ENCODE measurements at places on chromosomes 4 and X. TPM values are rescaled to one million over a fixed set of nuclear protein-coding genes. Genes with fewer than 3 reads are reported as not detected.

- H3K36me3 ChIP-seq = no peaks in the 10 kb centered on the region
- no peaks in the 10 kb centered on the region for H3K4me1 ChIP-seq
- no peak overlapping the region for H3K4me3 ChIP-seq
- peaks cover 39% of the 10 kb centered on the region for H3K27me3 ChIP-seq
Observed at GRCh38 chr4:4358093-4358854, 28.6 kb upstream of the NSG1 start.

The GSX2 gene
- polyA plus RNA-seq = not detected

The GYG2 gene
- polyA plus RNA-seq = not detected

The BDH2 gene
- 21.2 TPM for polyA plus RNA-seq

The SLC10A6 gene
- not detected for polyA plus RNA-seq

The KLKB1 gene
- polyA plus RNA-seq = not detected

The FGD1 gene
- 0.50 TPM for polyA plus RNA-seq

- H3K4me1 ChIP-seq = no peaks in the 10 kb centered on the region
- no peak for DNase-seq
- H3K27me3 ChIP-seq = no peaks in the 10 kb centered on the region
- no peak overlapping the region for H3K27ac ChIP-seq
Observed at GRCh38 chr4:12207396-12207795, 778.7 kb upstream of the HS3ST1 start.

DNA sequence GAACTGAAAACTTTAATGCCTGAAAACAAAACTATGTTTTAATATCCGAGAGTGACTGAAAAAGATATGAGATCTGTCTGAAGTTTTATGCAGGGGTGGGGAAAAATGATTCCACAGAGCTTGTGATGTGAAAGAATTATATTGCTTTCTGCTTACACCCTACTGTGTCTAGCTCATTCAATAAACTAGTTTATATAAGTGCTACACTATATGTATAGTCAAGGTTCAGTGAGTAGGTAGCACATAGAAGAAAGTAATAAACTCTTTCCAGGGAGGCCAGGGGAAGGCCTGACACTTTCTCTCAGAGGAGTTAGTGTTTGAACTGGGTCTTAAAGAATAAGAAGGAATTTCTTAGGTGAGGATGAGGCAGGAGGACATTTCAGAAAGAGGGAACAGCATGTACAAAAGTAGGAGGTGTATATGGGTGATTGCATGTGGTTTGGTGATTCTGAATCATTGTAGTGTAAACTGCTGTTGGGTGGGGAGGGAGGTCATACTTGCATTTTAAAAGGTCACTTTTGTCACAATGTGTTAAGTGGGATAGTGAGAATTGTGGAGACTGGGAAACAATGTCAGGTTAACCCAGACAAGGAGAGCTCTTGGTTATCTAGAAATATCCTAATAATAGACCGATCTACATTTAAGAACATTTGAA is 25.1 kb upstream of the TEX13D start:
- DNase-seq = no peak
- no peak overlapping the region for H3K4me3 ChIP-seq
- peaks cover 7% of the 10 kb centered on the region for H3K36me3 ChIP-seq

DNA sequence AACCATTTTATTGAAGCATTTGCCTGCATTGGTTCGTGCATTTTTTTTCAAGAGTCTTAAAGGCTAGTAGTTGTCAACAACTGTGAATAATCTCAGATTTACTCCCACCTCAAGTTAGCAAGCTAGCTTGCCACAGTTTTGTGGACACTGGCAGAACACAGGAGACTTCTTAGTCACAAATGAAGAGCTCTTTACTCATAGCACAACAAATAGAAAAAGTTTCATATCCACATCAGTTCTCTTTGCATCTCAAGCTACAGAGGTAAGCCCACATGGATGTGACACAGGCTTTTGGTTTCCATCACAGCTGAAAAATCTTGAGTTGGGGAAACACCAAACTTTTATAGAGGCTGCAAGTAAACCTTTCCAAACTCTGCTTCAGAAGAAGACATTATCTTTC is 2315.7 kb upstream of the TENM3 start:
- DNase-seq = no peak
- H3K27ac ChIP-seq = no peak overlapping the region
- peaks cover 5% of the 10 kb centered on the region for H3K36me3 ChIP-seq
- H3K4me1 ChIP-seq = peaks cover 5% of the 10 kb centered on the region

DNA sequence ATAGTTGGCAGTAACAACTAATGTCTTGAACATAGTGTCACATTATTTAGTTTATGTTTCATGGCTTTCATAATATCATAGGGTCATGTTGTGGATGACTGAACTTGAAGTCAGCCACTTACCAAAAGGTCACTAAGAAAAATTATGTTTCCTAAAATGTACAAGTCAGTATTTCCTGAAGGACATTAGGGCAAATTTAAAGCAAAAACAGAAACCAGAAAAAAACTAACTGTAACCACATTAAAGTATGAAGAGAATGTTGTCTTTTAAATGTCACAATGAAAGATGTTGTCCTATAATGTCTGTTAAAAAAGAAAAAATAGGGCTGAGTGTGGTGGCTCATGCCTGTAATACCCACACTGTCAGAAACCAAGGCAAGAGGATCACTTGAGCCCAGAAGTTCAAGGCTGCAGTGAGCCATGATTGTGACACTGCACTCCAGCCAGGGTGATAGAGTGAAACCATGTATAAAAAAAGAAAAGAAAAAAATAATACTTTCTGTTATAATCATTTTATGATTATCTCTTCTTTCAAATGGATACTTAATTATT is 55.8 kb downstream of the HHIP start:
- no peaks in the 10 kb centered on the region for H3K4me1 ChIP-seq
- no peaks in the 10 kb centered on the region for H3K27me3 ChIP-seq
- no peaks in the 10 kb centered on the region for H3K36me3 ChIP-seq
- no peak overlapping the region for H3K27ac ChIP-seq

DNA sequence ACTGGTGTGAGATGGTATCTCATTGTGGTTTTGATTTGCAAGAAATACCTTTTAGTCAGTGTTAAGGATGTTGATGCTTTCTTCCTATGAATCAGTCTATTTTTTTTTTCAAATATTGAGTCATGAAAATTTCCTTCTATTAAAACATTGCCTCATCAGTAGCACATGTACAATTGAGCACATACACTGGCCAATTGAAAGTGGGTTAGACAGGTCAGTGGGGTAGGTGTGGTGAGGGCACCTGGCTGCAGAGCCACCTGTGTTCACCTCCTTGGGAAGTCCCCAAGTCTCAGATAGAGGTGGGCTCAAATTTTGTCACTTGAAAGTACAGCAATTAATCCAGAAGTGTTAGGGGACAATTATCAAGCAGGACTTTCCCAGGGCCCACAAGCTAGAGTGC is 243.7 kb downstream of the SPRY1 start:
- no peaks in the 10 kb centered on the region for H3K27me3 ChIP-seq
- no peaks in the 10 kb centered on the region for H3K4me1 ChIP-seq

- H3K4me1 ChIP-seq = no peaks in the 10 kb centered on the region
- peaks cover 13% of the 10 kb centered on the region for H3K36me3 ChIP-seq
- no peak overlapping the region for H3K27ac ChIP-seq
- peaks cover 48% of the 10 kb centered on the region for H3K27me3 ChIP-seq
Observed at GRCh38 chr4:6008092-6008551, 10.1 kb downstream of the C4orf50 start.

GRCh38 chrX:24100713-24101112 is 46.0 kb downstream of the EIF2S3 start:
- no peaks in the 10 kb centered on the region for H3K36me3 ChIP-seq
- no peak overlapping the region for H3K4me3 ChIP-seq
- no peaks in the 10 kb centered on the region for H3K4me1 ChIP-seq
- no peak for DNase-seq
- no peak overlapping the region for H3K27ac ChIP-seq
- H3K27me3 ChIP-seq = no peaks in the 10 kb centered on the region

The ABCG2 gene
- 1.1 TPM for polyA plus RNA-seq

DNA sequence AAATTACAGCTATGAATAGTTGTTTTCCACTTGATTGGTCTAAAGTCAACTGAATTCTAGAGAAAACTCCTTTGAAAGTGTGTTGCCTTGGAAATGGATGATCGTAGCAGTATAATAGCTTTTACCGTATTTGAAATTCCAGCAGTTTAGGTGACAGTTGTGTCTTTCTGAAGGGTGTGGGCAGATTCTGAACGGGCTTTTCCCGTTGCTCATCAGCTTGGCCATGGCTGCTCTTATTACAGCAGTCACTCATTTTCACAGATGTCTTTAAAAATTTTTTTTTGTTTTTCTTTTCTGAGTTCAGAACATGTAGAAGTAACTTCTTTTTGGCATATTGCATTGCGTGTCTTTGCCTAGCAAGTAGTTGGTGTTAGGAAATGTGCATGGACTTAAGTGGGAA is 69.6 kb upstream of the SLC4A4 start:
- H3K36me3 ChIP-seq = no peaks in the 10 kb centered on the region
- no peak overlapping the region for H3K27ac ChIP-seq
- no peak overlapping the region for H3K4me3 ChIP-seq
- H3K4me1 ChIP-seq = peaks cover 5% of the 10 kb centered on the region
- DNase-seq = no peak
- no peaks in the 10 kb centered on the region for H3K27me3 ChIP-seq

The RTL9 gene
- not detected for polyA plus RNA-seq

DNA sequence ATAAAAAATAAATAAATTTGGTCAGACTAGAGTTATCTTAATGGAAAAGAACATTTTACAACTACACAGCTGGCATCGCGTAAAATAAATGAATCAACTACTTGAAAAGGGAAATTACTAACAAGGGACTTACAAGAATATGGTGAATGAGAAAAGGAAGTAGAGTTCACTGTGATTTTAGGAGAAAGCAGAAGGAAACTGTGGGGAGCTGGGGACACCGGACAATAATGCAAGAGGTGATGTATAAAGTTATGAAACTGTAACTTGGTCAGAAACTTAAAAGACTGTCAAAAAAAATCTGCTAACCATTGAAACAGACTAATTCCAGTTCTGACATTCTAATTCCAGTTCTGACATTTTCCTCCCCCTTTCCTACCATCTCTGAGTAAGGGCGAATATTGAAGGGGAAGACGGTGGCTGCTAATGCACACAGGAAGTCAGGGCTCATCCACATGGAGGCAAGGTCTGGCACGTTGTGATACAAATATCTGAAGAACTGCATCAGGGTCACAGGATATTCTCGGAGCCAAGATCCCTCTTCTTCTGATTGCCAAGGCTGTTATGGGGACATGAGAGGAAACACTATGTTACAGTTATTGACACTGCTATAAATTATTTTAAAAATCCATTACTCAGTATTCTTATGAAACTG is 170.5 kb downstream of the CDS1 start:
- no peak for DNase-seq
- peaks cover 4% of the 10 kb centered on the region for H3K4me1 ChIP-seq
- H3K36me3 ChIP-seq = no peaks in the 10 kb centered on the region
- no peak overlapping the region for H3K27ac ChIP-seq

The CNGA1 gene
- polyA plus RNA-seq = not detected

The CDX4 gene
- not detected for polyA plus RNA-seq

DNA sequence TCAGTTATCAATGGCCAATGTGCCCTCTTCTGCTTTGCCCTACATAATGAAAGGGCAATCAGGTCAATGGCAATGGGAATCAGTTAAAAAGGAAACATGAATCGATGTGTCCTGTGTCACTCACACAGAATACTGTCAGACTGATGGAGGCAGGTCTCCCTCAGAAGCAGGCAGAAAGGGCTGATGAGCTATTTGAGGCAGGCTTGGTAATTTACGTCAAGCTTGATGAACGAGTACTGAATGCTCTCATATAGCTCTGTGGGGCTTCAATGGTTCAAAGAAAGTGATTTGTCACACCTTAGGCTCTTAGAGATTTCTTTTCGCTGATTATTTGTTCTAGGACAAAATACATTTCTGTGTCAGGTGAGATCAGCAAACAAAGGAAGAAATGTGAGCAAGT is 22.6 kb upstream of the TBC1D1 start:
- H3K4me3 ChIP-seq = no peak overlapping the region
- no peaks in the 10 kb centered on the region for H3K27me3 ChIP-seq
- no peak overlapping the region for H3K27ac ChIP-seq

The UCHL1 gene
- not detected for polyA plus RNA-seq

The NPFFR2 gene
- not detected for polyA plus RNA-seq

DNA sequence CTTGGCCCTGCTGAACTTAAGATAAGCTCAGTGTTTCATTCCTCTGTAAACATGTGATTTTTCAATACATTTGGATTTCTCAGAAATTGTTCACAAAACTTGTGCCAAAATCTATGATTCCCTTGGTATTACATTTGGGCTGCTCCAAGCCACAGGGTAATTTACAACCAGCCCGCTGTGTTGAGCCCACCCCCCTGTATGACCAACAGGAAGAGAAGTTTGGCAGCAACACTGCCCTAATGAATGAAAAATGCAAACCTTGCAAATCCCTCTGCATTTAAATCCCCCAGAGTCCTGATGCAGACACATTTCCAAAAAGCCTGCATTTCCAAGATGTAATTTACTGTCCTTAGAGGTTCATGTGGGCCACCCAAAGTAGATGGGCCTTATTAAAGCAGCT is 34.1 kb upstream of the GAB1 start:
- H3K27me3 ChIP-seq = peaks cover 4% of the 10 kb centered on the region
- DNase-seq = no peak
- no peaks in the 10 kb centered on the region for H3K36me3 ChIP-seq
- no peak overlapping the region for H3K27ac ChIP-seq
- no peaks in the 10 kb centered on the region for H3K4me1 ChIP-seq

DNA sequence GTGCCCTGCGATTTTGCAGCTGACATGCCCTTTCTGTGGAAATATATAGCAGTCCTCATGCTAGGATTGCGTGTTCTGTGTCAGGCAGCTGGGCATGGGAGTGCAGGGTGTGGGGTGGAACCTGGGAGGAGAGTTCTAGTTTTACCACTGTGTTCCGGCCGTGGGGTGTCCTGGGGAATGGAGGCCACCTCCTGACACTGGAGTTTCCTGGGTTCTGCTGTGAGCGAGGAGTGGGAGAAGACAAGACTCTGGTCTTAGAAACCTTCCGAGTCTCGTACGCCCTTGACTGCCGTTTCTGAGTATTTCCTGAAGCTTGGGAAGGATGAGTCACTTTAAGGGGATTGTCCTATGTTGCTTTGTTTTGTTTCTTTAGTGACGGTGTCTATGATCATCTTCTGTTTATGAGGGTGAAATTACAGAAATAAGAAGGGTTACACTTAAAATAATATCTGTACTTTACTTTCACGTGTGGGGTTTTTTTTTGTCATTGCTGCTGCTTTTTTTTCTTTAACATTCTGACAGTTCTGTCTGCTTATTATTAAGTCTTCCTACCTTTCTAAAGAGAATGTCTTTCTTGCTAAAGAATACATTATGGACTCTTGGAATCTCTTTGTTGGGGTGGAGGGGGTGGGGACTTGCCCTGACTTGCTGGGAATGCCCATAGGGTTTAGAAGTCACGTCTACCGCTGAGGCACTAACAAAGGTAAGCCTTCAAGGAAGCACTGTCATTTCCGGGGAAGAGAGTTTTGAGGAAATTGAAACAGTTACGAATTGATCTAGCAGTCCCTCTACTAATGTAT is 19.1 kb downstream of the CD99 start:
- peak overlapping the region; percentile 68 for H3K4me3 ChIP-seq
- peaks cover 8% of the 10 kb centered on the region for H3K36me3 ChIP-seq
- DNase-seq = no peak

- DNase-seq = no peak
- no peaks in the 10 kb centered on the region for H3K36me3 ChIP-seq
- no peaks in the 10 kb centered on the region for H3K4me1 ChIP-seq
- no peaks in the 10 kb centered on the region for H3K27me3 ChIP-seq
- no peak overlapping the region for H3K4me3 ChIP-seq
Observed at GRCh38 chrX:29541038-29541437, 674.3 kb upstream of the MAGEB2 start.

The WDR44 gene
- polyA plus RNA-seq = 9.1 TPM

Data from naive B cell (primary cell).